ENCODE measurements at places on chromosomes 2 and 18.

GRCh38 chr2:11155381-11156035 lies at the start of gene SLC66A3:
Gene SLC66A3, plus strand, starts transcription at chr2:11155467. Its CDS starts 80 bp downstream, at chr2:11155547.
- peak; percentile 96 for DNase-seq

GRCh38 chr2:19435815-19436214 lies 77.4 kb upstream of the OSR1 start:
- DNase-seq: no peak

- no peak for DNase-seq
Observed at GRCh38 chr2:8405334-8405733, 276.5 kb upstream of the ID2 start.

GRCh38 chr2:218888341-218888740 lies 7.7 kb downstream of the WNT10A start:
- DNase-seq: no peak

GRCh38 chr18:63074981-63075404 lies 244.6 kb downstream of the BCL2 start:
- DNase-seq: peak; percentile 88

DNA sequence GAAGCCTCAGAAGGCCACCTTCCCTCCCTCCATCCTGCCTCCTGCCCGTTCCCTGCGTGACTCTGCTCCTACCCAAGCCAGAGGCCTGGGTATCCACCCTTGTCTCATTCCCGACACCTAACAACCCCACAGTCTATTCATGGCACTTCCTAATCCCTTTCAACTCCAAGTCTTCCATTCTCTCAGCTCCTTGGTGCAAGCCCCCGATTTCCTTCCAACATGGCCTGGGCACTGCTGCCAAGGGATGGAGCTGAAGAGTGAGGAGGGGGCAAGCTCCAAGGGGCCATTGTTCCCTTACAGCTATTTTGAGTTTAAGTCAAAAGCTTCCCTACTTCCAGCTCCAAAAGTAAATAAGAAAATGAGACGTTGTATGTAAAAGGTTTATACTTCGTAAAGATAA lies 84.8 kb upstream of the ASB18 start:
- DNase-seq: peak; percentile 35

- DNase-seq: no peak
Observed at GRCh38 chr18:35770376-35771014, 189.0 kb downstream of the GALNT1 start.

DNA sequence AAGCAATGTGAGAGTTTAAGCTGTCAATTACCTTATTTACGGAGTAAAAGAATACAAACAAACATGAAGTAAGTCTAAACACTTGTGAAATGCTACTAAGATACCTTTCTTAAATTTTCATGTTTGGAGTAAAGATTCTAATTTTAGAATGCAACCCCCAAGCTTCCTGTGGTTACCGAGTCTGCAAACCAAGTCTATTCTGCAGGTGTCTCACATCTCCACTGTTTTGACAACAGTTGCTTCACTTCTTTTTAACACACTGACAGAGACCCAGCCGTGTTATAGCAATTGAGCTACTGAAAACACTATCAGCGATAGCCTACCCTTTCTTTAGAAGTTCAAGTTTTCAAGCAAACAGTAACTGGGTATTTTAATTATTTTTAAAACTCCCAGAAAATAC lies 608.3 kb downstream of the ERBB4 start:
- DNase-seq: no peak

DNA sequence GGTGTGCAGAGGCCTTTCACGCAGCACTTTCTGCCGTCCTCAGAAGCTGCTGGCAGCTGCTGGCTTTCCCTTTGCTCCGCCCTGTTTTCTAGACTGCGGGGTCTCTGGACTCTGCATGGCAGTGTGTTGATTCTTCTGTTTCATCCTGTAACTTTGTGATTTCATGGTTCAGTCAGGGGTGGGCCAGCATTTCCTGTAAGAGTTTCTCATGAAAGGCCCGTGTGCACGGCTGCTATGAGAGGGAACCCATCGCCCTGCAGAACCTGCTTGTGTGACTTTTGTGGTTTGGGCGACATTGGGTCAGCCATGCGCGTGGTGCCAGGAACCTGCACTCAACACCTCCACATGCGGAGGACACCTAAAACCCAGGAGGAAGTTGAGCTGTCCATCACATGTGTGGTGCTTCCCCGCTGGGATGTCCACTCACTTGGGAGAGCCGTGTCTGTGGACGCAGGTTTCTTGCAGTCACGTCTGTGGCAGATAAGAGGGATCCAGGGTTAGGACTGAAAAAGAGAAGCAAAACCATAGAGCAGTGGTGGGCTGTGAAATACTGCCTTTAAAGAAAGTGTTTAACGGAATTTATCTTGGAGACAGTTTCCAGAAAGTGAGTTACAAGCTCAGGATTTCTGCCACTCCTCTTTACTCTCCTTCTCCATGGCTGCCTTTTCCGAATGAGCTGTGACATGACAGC lies 167.3 kb upstream of the ALKAL2 start:
- peak; percentile 40 for DNase-seq

DNA sequence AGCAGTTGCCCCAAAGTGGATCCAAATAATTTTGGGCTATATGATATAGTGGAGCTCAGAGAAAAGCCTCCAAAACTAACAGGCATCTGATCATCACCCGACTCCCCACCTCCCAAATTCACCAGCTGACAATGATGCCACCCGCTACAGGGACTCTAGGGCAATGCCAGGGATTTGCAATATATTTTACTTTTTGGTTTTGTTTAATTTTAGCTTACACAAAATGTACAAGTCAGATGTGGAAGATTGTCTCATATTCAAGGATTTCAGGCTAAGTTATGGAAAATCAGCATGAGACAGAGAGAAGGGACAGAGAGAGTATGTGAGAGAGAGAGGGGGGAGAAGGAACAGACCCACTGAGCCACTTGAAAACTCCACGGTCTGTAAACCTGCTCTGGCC lies 187.4 kb downstream of the TMEM247 start:
- DNase-seq: no peak

GRCh38 chr2:171086352-171087290 lies 74.1 kb downstream of the TLK1 start:
- peak; percentile 50 for DNase-seq

GRCh38 chr2:134178138-134178877 lies 75.6 kb upstream of the MGAT5 start:
- no peak for DNase-seq

DNA sequence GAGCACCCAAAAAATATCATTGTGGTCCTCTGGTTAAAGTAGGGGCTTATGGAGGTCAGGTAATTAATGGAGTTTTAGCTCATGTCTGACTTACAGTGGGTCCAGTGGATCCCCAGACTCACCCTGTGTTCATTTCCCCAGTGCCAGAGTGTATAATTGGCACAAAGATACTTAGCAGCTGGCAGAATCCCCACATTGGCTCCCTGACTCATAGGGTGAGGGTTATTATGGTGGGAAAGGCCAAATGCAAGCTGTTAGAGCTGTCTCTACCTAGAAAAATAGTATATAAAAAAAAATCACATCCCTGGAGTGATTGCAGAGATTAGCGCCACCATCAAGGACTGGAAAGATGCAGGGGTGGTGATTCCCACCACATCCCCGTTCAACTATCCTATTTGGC lies 1067.6 kb upstream of the ACVR2A start:
- DNase-seq: no peak

- DNase-seq: no peak
Observed at GRCh38 chr18:27780061-27780745, 396.7 kb downstream of the CDH2 start.

All from ecto neural progenitor cell (in vitro differentiated cells).